ENCODE measurements at places on chromosomes 13 and 19.

GRCh38 chr19:33905937-33906577 lies 109.4 kb downstream of the KCTD15 start:
- DNase-seq: peak; percentile 50

- DNase-seq: no peak
These were observed 197.5 kb downstream of the TM9SF2 start for GRCh38 chr13:99698816-99699099.

GRCh38 chr19:44875666-44876451 lies 15.2 kb upstream of the TOMM40 start:
- no peak for DNase-seq

DNA sequence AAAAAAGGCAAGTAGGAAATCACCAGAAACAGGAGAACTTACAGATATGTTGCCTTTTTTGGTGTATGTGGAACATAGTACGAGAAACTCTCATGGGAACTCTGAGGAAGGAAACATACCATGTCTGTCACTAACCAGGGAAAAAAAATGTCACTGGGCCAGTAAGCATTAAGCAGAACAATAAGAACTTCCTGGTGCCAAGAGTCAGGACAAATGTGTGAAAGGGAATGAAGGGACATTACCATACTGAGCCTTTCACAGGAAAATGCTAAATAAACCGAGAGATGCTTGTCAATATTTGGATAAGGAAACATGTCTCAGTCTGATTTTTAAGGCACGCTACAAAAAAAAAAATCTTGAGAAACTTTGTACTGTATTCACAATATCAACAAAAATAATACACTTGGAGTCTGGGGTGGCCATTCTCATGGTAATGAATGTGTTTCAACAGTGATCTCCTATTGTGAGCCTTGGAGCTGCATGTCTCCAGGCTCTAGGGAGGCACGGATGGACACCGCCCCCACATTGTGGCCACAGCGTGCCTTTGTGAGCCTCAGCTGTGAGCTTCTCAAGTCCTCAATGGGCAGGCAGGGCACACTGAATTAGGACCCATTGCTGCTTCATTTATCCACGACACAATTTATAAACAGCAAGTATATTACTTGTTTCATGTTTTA lies 113.0 kb upstream of the ARGLU1 start:
- no peak for DNase-seq

- no peak for DNase-seq
These were observed 44.3 kb downstream of the ZNF146 start for GRCh38 chr19:36259211-36259610.

DNA sequence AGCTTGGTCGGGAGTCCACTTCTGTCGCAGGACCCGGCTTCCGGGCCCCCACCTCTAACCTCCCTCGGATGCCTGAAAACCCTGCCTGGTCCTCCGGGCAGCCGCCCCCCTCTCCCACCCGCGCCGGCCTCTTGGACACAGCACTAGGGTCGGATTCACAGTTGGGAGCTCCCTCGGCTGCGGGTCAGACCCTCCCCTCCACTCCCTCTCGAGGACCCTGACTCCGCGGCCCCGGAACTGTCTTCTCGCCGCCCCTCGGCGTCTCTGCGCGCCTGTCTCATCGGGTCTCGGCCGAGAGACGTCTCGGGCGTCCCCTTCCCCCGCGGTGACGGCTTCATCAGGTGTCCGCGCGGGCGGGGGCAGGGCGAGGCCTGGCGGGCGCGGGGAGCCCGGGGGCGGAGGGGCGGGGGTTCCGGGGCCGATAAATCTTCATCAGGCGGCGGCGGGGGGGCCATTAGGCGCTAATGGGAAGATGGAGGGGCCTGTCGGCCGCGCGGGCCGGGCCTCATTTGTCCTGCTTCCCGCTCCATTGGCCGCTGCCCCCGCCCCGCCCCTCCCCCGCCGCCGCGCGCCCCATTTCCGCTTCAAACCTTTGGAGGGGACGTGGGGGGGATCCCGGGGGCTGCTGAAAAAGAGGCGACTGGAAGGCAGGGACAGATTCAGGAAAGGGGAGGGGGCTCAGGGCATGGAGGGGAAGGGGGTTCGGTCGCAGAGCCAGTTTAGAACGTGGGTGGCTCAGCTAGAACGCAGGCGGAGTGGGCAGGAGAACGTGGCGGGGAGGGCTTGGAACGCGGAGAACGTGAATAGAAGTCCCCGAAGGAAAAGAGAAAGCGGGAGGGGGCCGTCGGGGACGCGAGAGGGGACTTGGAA lies 11.8 kb upstream of the ERFL start:
- DNase-seq: peak; percentile 62

- peak; percentile 36 for DNase-seq
These were observed 2.8 kb upstream of the CEACAM5 start for GRCh38 chr19:41705393-41706174.

DNA sequence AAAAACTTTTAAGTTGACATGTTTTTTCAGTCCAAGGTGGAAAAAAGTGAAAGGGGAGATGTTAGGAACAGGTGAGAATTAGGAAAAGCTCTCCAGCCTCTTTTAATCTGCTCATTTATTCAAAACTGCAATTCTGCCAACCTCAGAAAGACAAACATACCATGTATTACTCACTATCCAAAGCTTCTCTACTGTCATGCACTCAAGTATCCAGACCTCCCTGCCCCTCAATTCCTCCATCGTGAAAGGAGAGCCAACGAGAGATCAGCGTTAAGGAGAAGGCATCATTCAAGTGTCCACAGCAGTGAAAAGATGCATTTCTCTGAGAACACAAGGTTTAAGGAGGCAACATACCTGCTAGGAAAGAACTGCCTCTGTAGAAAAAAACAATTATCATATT lies 24.5 kb downstream of the DIAPH3 start:
- DNase-seq: no peak

GRCh38 chr19:6362351-6362801 lies 1.0 kb downstream of the CLPP start:
- DNase-seq: no peak

DNA sequence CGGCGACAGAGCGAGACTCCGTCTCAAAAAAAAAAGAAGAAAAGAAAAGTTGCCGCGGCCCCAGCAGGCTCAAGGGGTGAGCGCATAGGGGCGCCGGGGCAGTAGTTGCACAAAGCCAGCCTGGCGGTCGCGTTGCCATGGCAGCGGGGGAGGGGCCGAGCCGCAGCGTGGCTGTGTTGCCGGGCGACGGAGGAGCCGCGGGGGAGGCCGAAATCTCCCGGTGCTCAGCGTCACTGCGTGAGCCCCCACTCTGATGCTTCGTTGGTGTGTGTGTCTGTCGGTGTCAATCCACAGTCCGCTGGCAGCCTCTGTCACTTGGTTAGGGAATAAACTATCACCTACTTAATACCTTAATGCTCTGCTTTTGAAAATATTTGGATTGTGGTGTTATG lies 82.9 kb upstream of the C1QTNF9B start:
- peak; percentile 85 for DNase-seq

DNA sequence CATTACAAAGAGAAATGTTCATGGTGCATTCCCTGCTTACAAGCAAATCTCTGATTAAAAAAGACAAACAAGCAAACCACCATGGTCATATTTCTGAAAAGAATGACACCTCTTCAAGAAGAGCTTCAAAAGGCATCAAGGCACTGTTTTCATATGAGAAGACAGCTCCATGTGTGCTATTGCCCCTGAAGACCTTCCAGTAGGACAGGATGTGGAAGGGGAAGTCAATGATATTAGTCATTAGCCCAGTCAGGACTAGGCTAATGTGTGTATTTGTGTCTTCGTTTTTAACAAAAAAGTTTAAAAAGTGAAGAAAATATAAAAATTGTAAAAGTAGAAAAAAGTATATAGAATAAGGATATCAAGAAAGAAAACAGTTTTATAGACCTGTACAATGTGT lies 534.7 kb upstream of the ARGLU1 start:
- no peak for DNase-seq

- no peak for DNase-seq
These were observed 11.9 kb downstream of the ABCA7 start for GRCh38 chr19:1051791-1052190.

GRCh38 chr13:41955605-41956004 lies 5.3 kb downstream of the VWA8 start:
- DNase-seq: no peak

Measured in left kidney (tissue), 8 donors.